ENCODE measurements at places on chromosomes 3 and 15.

- no peak for DNase-seq
Measured at GRCh38 chr15:85667491-85668424, 127.0 kb downstream of the KLHL25 start.

GRCh38 chr3:196246612-196247308, 30.4 kb downstream of the SLC51A start:
- no peak for DNase-seq

DNA sequence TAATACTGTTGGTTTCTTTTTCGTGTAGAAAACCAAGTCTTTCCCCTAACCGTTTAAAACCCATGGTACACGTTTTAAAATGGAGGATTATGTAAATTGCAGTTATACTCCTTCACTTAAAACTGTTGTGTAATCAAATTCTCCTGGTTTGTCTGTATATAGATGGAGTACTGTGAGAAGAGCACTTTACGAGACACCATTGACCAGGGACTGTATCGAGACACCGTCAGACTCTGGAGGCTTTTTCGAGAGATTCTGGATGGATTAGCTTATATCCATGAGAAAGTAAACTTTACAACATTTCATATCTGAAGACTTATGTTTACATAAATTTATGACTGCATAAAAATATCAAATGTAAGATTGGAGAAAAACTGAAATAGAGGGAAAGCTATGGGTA, 51.2 kb downstream of the SRP14 start:
- DNase-seq = no peak

DNA sequence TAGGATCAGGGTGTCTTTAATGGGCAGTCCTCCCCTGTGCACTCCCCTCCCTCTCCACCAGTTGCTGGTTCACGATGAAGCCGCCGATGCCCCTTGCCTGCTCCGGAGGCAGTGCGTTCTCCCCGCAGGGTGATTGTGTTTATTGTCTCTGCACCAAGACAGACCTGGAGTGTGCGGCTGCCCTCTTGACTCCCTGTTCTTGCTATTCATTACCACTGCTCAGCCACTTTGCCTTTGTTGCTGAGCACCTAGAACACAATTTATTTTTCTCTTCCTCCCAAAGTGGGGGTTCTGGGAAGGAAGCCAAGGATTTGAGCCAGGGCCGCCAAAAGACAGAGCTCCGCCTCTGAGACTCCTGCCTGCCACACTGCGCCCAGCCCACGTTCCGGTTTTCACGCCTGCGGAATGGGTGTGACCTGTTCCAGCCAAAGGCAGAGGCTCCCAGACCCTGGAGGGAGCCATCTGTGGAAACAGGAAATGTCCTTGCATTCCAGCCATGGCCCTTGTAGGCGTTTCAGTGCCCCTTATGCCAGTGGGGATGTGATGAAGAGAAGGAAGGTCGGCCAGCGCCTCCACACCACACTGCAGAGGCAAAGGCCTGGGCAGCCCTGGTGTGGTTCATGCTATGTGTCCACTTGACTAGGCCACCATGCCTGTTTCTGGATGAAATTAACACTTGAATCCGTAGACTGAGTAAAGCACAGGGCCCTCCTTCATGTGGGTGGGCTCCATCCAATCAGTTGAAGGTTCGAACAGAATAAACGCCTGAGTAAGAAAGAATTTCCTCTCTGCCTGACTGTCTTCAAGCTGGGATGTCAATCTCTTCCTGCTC, 85.8 kb downstream of the HMG20A start:
- DNase-seq = no peak
